ENCODE measurements at places on chromosomes 4 and X. TPM values are rescaled to one million over a fixed set of nuclear protein-coding genes. Genes with fewer than 3 reads are reported as not detected.

Gene HTR2C
- total RNA-seq: under 0.01 TPM

Gene LIN54
- 8.9 TPM for total RNA-seq

Gene RPS6KA6
- 12.7 TPM for total RNA-seq

Gene TCEAL2
- 0.28 TPM for total RNA-seq

Gene MAGEA10
- total RNA-seq: not detected

Gene NUDT10
- 1.6 TPM for total RNA-seq

Gene STARD8
- total RNA-seq: 1.3 TPM

Gene DCAF4L1
- 0.09 TPM for total RNA-seq

Gene RAB40A
- total RNA-seq: 0.09 TPM

Gene NPNT
- total RNA-seq: 0.09 TPM

Gene CYLC1
- total RNA-seq: not detected

All from smooth muscle cell of bladder (primary cell).